ENCODE measurements at places on chromosomes 2 and 18. TPM values are rescaled to one million over a fixed set of nuclear protein-coding genes. Genes with fewer than 3 reads are reported as not detected.
A peak's percentile ranks its signal among the peaks of the same experiment; 100 is the strongest.

DNA sequence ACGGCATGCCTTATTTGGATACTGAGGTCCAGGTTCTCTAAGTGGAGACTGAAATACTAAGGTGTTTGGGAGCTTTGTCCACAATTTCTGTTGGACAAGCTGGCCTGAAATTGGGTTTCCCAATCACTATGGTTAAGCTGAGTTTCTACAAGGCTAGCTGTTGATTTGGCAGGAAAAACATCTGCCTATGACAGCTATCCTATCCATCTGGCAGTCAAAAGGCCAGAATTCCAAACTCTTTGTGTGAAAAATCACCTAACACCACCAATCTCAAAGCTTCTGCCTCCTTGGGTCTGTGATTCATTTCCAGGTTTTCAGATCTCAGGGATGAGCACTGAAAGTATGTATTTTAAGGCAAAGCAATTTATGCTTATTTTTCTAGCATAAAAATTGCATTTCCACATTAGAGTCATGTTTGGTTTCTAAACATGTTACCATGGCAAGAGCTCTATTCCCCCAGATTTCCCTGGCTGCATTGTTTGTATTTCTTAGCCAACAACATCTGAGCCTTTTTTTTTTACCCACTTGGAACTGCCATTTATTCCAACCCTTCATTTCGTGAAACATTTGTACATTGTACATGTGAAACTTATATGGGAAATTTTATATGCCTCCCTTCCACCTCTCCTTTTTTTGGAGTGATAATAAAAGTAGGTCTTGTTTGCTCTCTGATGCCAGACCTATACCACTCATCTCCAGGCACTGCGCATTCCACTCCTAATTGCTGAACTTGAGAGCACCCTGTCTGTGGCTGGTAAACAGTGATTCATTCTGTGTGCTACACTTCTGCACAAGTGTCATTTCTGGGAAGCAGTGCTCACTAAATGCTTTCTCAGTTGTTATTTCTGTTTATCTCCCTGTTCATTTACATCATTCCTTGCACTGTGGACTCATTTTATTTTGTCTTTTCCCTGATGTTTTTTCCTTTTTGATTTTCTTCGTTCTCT lies 15.9 kb upstream of the CCDC85A start:
- DNase-seq, result no peak

DNA sequence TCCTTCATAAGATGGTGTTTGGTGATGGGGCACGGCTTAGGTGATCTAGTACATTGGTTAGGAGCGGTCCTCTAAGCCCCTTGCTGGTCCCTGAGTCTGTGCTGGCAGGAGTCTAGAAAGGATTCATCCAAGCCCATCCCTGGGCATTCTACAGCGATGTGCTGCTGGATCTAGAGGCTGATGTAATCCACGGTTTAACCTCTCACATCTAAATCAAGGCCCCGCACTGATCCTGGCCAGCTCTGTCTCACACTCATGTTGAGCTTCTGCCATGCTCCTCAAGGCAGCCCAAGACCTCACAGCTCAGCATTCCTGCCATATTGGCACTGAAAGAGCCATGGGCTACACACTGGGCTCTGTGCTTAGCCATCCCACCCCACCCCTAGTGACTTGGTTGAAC lies 664.8 kb downstream of the STK39 start:
- DNase-seq, result no peak

SNRNP200 gene
- 181 TPM for polyA plus RNA-seq

MSGN1 gene
- not detected for polyA plus RNA-seq

DNA sequence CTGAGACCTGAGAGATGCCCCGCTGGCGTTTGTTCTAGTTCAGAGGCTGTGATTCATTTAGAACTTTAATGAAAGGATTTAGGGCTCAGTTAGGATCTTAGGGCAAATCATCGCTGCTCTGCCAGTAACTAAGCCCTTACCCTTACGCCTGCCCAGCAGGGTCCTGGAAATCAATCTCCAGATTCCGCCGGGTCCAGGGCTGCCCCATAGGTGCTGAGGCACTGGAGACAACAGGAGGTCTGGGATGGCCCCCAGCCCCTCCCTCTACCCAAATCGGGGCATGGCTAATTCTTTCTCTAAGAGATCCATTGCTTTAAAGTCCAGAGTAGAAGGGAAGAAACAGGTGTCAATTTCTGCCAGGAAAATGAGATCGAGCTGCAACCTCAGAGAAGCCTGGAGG lies 83.1 kb downstream of the SDC1 start:
- no peak for DNase-seq

NAT8 gene
- polyA plus RNA-seq, result 1.3 TPM

- peak; percentile 71 for DNase-seq
These were observed 3.5 kb upstream of the BCL2 start for GRCh38 chr18:63322908-63323634.

GRCh38 chr2:69306393-69306821 lies 80.6 kb downstream of the GFPT1 start:
- DNase-seq, result peak; percentile 25

COL3A1 gene
- polyA plus RNA-seq, result 1,203 TPM

GRCh38 chr2:172763079-172763478 lies 27.4 kb downstream of the RAPGEF4 start:
- no peak for DNase-seq

LYPD6 gene
- polyA plus RNA-seq, result 14.7 TPM

DNA sequence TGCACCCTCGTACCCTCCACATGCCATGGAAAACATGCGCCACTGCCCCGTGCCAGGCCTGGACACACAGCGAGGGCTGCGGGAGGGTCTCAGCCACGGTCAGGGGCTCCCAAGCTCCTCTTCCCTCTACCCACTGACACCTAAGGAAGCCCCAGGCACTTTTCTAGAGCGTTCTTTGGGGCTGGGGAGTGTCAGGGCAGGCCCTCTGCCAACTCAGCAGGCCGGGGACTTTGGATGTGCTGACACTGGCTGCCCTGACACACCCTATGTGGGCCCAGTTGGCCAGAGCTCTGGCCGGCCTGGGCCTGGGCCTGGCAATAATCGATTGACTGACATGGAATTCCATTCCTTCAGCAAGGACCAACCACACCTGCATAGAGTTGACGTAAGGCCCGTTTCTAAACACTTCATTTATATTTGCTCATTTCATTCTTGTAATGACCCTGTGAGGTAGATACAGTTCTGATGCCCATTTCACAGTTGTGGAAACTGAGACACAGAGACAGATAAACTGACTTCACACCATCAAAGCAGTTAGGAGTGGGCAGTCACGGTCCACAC lies 70.5 kb downstream of the ZFP36L2 start:
- DNase-seq, result no peak

GRCh38 chr2:177641331-177641730 lies 248.8 kb downstream of the AGPS start:
- DNase-seq, result peak; percentile 84

DPYSL5 gene
- 0.24 TPM for polyA plus RNA-seq

DNA sequence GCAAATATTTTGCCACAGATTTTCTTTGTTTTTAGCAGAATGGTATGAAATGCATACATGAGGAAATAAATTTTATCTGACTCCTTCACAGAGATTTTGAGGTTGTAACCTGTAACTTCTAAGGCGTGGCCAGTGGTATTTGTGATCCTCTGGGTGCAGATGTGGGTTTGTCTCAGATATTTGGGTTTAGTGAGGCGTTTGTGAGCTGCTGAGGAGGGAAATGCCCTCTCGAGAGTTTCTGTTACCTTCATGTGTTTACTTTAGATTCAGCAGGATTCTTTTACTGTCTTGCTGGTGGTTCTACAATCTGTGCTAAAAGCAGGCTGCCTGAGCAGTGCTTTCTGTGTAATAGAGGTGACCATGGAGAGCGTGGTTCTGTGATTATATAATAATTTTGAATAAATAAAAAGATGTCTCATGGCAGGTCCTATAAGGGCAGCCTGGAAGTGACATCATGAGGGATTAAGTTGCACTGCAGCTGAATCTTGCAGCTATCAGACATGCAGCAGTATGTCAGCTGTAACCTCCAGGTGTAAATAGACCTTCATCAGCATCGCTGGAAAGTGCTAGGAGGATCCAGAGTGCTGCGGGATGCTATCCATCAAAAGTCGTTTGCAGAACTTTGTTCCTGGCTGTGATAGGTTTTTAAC lies 34.1 kb downstream of the TANC1 start:
- DNase-seq, result no peak

- no peak for DNase-seq
These were observed 881.8 kb upstream of the ID2 start for GRCh38 chr2:7800031-7800430.

NDUFV2 gene
- 101 TPM for polyA plus RNA-seq

- no peak for DNase-seq
These were observed 111.2 kb upstream of the CD226 start for GRCh38 chr18:70058916-70059315.

DNA sequence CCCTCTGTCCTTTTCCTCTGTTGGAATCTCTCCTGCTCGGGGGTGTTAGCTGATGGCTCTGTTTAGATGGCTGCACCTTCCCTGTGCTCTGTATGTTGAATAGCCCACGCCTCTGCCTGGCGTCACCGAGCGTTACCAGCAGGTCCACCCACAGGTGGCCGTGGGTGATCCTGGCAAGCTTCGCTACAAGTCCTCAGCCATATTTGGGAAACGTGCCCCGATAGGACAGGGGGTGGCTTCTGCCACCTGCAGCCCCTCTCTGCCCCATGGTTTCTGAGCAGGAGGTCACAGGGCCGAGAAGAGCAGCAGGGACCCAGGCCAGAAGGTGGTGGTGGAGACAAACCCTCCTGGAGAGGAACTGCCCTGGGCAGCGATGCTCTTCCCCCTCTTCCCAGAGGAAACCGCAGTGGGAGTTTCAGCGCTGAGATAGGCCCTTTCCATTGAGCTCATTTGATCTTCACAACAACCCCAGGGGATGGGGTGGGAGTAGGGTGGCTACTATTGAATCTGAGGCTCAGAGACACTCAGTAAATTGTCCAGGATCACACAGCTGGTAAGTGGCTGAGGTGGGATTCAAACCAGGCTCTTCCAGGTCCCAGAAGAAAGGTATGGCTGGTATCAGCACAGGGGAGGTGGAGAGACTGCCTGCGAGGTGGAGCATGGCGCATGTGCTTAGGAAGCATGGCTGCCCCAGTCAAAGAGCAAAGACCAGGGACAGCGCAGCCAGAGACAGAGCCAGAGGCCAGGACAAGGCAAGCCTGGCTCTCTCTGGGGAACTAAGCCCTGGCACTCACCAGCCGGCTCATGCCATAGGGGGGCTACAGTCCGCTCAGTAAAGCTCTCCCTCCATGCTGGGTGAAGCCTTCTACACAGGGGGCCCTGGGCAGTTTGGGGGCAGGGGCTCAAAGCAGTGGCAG lies 15.0 kb downstream of the NGEF start:
- no peak for DNase-seq

KANSL1L gene
- 31.5 TPM for polyA plus RNA-seq

TMEM198 gene
- polyA plus RNA-seq, result 2.0 TPM

DSG4 gene
- polyA plus RNA-seq, result not detected

GRCh38 chr2:88212251-88212790 lies 42.2 kb downstream of the THNSL2 start:
- no peak for DNase-seq

CIB4 gene
- polyA plus RNA-seq, result 1.3 TPM

PLCL1 gene
- polyA plus RNA-seq, result 11.8 TPM

DNA sequence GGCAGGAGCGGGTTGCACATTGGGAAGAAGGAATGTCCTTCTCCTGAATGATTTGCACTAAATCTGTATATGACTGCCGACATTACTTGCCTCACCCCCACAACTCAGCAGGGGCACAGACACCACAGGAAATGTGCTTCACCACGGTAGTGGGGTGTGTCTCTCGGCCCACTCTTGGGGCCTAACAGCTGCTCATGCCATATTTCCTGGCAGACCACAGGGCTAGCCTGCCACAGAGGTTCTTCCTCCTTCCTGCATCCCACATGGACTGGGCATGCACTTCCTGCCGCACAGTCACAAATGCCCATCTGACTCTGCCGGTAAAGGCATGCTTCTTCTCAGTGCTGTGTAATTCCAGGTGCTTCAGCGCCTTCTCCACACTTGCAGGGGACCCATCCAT lies 10.3 kb upstream of the PAPOLG start:
- DNase-seq, result no peak

DNA sequence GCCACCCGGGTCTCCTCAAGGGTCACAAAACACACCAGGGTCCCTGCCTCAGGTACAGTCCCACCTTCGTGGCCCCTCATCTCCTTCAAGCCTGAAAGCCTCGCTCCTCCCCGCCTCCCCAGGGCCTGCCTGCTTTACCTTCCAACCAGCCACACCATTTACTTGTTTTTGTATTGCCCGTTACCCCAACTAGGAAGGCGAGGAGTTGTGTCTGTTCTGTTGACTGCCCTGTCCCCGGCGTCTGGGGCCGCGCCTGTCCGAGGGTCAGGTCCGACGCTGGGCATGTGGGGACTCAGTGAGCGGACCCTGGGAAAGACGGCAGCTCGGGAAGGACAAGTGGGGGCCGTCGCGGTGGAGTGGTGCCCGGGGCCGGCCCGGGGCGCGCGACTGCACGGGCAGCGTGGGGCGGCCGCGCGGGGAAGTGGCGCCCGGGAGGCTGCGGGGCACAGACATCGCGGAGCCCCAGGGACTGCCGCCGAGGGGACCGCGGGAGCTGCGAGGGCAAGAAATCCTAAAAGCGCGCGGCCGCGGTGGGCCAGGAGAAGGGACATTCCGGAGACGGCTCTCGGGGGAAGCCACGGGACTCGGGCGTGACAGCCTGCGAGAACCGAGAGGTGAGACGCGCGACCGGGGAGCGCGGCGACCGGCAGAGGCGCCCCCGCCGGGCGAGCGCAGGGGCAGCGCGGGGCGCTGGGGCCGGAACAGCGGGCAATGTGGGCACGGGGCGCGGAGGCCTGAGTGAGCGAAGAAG lies 797 bp upstream of the GRHL1 start:
- no peak for DNase-seq

DNA sequence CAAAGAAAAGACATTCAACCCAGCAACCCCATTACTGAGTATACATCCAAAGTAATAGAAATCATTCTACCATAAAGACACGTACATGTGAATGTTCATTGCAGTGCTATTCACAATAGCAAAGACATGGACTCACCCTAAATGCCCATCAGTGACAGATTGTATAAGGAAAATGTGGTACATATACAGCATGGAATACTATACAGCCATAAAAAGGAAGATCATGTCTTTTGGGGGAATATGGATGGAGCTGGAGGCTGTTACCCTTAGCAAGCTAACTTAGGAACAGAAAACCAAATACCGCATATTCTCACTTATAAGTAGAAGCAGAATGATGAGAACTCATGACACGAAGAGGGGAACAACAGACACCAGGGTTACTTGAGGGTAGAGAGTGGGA lies 145.9 kb downstream of the GULP1 start:
- no peak for DNase-seq

DNA sequence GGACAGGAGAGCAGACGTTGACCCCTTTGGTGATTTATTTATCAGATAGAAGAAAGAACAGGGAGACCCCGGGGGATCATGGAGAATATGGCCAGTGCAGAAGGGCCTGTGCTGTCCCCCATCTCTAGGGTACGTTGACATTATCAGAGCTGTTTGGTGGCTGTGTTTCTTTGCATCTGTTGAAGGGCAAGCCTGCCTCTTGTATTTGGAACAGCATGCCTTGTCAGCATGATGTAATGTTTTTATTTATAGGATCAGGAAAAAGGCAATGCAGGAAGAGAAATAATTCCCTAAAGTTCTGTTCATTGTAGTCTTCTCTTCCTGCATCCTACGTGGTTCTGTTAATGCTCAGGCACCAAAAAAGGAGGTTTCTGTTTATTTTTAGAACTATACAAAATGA lies 49.8 kb upstream of the CABYR start:
- DNase-seq, result peak; percentile 10

Data from right lung (tissue), 10 donors.